Activated CD8-positive, alpha-beta T cell treated with anti-CD3 and anti-CD28 coated beads for 36 hours (primary cell): ENCODE measurements at places on chromosomes 11 and 22. TPM values are rescaled to one million over a fixed set of nuclear protein-coding genes. Genes with fewer than 3 reads are reported as not detected.

Gene SLC29A2
- total RNA-seq, result 11.8 TPM

GRCh38 chr11:123052901-123053721, 8.8 kb downstream of the HSPA8 start:
- DNase-seq, result peak; percentile 38

DNA sequence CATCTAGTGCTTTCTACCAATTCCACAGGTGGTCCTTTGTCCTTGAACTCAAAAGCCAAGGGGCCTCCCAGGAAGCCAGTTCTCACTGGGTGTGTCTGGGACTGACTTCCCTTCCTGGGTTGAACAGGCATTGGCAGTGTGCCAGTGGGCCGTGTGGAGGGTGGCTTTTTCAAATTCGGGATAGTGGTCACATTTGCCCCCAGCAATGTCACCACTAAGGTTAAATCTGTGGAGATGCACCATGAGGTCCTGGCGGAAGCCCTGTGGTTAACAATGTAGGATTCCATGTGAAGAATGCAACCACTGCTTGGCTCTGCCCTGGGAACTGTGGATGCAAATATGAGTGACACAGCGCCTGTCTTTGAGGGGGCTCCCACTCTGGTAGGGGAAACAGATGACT, 53.2 kb upstream of the MTNR1B start:
- no peak for DNase-seq

GRCh38 chr11:61460474-61460881, 30.6 kb downstream of the SDHAF2 start:
- no peak for DNase-seq

DNA sequence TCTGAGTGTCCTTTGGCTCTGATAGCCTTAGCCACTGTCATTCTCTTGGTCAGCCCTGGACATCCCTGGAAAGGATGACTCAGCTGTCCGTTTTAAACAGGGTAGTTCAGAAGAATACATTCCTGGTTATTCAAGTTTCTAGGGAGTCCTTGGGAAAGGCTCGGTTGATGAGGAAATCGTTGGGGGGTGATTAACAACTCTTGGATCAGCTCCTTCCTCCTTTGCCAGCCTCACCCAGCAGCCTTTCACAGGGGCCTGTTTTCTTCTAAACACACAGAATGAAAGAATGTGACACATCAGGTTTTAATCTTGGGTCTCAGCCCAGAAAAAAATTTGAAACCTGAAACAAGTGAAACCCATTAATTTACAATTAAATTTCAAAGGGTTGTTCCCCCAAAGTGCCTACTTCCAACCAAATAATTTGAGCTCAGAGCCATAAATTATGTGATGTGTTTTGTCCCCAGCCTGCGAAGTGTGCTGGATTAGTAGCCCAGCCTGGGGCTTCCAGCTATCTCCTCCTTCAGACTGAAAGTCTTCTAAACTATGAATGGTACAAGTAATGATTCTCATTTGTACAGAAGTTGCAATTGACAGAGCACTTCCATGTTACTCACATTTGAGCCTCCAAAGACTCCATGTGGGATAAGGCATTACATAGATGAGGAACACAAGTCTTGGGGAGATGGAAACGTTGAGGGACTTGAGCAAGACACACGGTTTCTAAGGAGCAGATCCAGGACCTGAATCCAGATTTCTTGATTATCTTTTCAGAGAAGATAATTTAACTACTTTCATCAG, 19.3 kb upstream of the MRGPRX2 start:
- DNase-seq, result no peak

DNA sequence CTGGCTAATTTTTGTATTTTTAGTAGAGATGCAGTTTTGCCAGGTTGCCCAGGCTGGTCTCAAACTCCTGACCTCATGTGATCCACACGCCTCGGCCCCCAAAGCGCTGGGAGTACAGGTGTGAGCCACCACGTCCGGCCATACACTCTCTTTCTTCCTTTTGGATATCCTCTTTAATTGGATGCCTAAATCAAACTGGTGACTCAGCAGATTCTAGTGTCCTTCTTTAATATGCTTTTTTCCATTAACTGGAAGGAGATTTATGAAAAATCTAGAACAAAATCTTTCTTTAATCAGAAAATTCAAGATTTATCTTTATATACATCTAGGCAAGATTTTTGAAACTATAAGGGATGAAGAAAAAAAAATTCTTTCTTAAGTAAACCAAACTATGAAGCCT, 969.3 kb upstream of the CCDC90B start:
- DNase-seq, result no peak

DNA sequence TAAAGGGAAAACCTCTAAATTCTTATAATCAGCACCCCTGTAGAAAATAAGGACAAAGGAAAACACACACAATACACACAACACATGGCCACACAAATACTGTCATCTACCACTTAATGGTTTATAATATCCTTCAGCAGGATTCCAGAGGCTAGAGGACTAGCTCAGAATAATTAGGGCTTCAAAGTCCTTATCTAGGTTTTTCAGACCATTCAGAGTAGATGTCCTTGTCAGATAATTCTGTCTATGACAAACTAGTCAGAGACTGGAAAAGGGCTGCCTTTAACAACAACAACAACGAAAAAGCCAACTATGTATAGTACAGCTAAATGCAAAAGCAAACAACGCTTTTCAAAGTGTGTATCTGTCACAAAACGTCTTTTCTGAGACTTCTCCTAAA, 456.5 kb upstream of the CNTN5 start:
- no peak for DNase-seq

DNA sequence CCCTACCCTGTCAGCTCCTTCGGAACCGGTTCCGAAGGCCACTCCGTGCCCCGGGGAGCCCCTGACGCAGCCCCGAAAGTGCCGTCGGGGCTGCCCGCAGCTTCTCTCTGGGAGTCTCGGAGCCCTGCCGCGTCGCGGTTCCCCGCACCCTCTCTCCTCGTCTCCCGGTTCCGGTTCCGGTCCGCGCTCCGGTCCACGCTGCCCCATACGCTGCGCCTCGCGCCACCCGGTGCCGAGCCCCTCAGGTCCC, 618 bp downstream of the MTA2 start:
- peak; percentile 43 for DNase-seq
